ENCODE measurements at places on chromosomes 4 and X.

DNA sequence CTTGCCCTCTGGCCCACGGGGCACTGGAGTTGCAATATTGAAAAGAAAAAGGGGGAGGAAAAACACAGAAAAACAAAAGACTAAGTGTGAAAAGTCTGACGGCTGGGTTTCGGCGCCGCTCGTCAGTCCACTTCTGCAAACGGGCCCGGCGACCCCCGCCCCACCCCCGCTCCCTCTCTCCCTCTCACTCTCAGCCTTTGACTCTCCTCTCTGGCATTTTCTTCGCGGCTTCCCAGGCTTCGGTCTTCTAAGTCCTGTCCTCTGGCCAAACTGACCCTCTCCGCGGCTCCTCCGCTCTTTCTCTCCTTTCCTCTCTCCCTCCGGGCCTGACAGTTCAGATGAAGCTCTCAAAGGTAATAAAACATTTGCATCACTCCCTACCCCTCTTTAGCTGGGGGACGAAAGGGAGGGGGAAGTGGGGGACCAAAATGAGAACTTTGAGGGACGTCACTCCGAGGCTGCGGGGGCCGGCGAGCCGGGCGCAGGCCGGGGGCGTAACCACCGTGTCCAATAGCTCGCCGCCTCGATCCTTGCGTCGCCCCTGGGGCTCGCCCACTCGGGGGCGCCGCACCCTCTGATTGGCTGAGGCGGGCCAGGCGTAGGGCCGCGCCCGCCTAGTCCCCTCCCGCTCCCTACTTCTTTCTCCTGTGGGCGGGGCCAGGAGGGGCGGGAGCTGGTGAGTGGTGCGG lies at the start of gene NKX6-1:
Gene NKX6-1 (minus strand): TSS at position 358 of the 689 bp plus-strand sequence. CDS start 1,064 bp downstream, outside the sequence.
- DNase-seq: peak; percentile 26

DNA sequence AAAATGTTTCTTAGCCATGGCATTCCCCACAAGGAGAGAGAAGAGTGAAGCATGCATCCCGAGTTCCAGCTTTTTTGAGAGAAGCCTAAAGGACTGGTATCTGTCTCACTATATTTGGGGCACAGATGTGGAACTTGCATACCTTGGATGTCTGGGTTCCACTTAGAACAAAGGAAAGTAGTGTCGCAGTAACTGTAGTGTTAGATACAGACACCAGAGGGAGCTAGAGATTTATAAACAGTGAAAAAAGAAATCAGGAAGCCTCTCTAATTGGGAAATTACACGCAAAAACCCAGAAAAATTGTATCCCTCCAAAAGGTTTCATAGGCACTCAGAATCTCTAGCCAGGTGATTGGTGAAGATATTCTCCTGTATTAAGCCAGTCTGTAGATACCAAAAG lies 34.4 kb downstream of the AGTR2 start:
- peak; percentile 1 for DNase-seq

DNA sequence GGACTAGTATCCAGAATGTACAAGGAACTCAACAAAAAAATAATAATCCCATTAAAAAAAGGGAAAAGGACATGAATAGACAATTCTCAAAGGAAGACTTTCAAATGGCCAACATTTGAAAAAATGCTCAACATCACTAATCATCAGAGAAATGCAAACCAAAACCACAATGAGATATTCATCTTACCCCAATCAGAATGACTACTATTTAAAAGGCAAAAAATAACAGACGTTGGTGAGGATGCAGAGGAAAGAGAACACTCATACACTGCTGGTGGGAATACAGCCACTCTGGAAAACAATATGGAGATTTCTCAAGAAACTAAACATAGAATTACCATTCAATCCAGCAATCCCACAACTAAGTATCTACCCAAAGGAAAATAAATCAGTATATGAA lies 133.1 kb downstream of the KDR start:
- DNase-seq: no peak

DNA sequence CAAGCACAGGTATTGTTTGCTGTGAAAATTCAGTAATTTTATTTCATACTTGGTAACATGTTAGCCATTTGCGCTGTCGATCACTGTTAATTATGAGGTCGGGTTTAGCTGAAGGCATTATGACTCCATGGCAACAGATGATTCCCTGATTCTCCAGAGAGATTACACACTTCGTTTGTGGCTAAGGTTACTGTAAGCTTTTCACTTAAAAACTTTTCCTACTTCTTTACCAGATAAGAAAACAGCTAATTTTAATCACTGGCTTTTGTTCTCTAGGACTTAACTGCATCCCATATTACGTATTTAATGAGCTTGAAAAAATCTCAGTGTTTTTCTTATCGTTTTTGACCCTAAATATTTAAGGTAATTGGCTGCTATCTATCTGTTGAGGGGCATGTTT lies 2.1 kb downstream of the GSTCD start:
- no peak for DNase-seq

- no peak for DNase-seq
Measured at GRCh38 chr4:28354880-28355656, 1494.4 kb downstream of the STIM2 start.

DNA sequence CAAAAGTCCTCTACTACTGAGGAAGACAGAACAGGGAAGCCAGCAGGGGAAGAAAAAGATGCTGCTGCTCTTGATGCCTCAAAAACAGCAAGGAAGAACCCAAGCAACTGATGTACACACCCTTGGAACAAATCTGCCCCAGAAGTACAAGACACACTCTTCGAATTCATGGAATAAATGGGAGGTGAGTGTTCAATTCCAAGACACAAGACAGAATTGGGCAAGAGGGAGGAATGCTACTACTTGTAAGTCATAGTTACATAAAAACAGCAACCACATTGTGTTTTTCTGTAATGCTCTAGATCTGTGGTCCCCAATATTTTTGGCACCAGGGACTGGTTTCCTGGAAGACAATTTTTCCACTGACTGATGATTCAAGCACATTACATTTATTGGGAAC lies 58.0 kb upstream of the H2AZ1 start:
- DNase-seq: no peak

GRCh38 chr4:159414305-159414704 lies 311.4 kb downstream of the RAPGEF2 start:
- no peak for DNase-seq

GRCh38 chr4:26402458-26402857 lies 81.6 kb downstream of the RBPJ start:
- DNase-seq: no peak

DNA sequence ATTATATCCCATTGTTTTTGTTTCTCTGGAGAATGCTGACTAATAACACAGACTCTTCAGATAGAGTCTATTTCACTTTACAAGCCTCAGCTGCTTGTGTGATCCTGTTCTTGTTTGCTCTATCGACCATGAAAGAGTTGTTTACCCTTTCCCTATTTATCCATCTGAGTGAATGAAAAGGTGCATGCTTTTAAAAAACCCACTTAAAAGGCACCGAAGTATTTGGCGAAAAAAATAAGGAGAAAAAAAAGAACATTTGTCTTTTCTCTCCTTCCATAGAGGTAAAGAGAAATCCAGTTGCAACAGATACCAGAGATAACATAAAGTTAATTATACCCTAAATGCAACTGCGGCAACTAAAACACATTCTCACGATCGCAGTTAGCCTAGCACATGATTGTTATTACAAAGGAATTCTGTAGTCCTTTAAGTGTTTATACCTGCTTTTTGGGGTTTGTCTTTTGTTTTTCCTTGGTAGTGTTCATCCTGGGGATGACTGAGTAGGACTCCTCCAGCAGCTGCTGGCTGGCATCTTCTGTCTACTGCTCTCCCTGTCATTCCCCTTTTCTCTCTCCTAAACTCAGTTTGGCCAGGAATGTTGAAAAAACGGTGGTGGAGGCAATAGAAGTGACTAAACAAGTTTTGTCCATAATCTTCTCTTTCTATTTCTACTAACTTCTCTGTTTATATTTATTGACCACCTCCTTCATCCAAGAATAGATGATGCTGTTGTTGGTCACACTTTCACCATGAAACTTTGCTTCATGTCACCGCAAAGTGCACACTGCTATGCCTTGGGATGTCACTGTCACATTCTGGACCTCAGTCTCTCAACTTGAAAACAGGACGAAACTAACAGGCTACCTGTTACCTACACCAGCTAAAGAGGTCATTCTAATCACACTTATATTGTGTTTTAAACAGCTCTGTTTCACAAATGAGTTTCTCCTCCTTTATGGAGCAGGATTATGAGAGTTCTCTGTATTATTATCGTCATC lies 41.9 kb upstream of the FRAS1 start:
- no peak for DNase-seq

DNA sequence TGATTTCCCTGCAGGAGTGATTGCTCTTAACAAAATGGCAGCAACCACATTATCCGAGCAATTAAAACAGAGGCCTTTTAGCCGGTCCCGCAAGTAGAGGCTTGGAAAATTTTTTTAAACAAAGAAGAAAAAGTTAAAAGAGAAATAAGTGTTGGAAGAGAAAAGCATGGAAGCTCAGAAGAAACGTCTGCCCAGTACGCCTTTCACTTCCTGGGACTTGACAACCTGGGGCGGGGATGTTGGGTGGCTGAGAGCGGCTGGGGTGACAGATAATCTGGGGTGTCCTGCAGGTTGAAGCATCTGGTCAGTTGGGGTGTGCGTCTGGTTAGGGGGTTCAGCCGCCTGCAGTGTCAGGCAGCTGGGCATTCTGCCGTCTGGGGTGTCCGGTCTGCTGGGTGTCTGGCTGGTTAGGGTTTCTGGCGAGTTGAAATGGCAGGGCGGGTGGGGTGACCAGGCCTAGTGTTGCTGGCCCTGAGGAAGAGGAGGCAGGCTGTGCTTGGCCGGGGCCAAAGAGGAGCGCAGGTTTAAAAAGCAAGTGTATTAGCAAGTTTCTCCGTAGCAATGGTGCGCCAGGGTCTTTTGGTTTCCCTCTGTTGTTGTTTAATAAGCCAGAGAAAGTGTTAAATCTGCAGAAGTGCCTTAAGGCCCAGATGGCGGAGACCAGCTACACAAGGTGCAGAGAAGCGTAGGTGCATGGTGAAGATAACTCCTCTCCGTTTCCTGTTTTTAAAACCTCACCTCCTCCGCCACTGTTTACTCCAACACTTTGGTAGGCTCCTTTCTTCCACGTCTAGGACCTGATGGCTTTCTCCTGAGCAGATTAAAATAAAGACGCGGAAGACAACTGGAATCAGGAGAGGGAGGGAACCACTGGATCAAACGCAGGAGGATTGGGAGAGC lies 5.6 kb downstream of the HAND2 start:
- no peak for DNase-seq

GRCh38 chrX:103949506-103949905 lies 12.9 kb upstream of the TMSB15B start:
- DNase-seq: no peak

GRCh38 chr4:76435528-76436319 lies 695 bp downstream of the SHROOM3 start:
- DNase-seq: no peak

GRCh38 chr4:7661846-7662506 lies 227.2 kb upstream of the PSAPL1 start:
- no peak for DNase-seq

- no peak for DNase-seq
Measured at GRCh38 chr4:7627251-7628250, 192.8 kb upstream of the PSAPL1 start.

- no peak for DNase-seq
Measured at GRCh38 chr4:17265139-17265538, 246.8 kb downstream of the QDPR start.

DNA sequence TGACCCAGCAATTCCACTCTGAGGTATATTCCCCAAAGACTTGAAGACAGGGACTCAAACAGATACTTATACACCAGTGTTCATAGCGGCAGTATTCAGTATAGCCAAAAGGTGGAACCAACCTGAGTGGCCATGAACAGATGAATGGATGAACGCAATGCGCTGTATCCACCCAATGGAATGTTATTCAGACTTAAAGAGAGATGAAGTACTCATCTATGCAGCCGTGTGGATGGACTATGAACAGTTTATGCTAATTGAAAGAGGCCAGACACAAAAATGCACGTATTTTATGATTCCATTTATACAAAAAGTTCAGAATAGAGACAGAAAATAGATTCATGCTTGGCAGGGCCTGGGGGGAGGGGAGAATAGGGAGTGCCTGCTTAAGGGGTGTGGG lies 26.3 kb downstream of the PRPS2 start:
- no peak for DNase-seq

- DNase-seq: no peak
Measured at GRCh38 chr4:155353923-155354540, 22.7 kb downstream of the MAP9 start.

GRCh38 chr4:163666332-163666873 lies 171.9 kb downstream of the TMA16 start:
- DNase-seq: no peak

DNA sequence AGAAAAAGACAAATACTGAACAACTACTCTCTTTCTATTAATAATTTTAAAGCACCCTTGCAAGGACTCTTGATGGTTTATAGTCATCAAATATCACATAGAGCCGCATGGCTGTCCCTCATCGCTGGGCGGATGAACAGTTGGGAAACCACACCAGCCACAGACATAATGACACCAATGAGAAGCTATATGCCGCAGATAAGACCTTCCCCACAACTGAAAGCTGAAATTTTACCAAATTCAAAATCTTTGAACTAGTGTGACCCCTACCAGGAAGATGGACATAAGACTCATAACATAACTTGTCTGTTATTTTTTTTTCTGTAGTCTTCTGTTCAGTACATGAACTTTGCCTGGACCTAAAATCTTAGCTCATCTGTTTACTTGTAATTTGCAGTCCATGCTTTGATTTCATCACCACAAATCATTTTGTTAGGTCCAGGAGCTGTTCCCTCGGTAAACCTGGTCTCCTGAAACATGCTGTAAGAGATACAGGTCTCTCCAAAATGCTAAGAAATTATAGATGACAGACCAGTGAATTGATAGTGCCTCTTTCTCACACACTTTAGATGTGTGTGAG lies 157.3 kb upstream of the RAPGEF2 start:
- no peak for DNase-seq

DNA sequence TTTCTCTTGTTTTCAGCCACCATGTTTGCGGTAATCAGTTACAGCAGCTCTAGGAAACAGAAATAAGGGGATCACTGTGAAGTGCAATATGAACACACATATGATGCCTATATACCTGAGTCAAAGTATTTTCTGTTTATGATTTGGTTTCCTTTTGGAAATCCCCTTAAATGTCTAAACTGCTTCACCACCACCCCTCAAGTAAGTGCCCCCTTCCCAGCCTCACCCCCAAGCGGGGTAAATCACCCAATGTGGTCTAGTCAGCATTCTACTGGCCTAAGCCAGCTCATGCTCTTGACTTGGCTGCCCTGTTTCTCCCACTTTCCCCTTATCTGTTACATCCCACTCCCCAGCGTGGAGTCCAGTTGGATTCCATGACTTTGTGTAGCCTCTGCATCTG lies 176.5 kb downstream of the QDPR start:
- DNase-seq: no peak

- no peak for DNase-seq
Measured at GRCh38 chr4:115780268-115780667, 666.8 kb upstream of the NDST4 start.

DNA sequence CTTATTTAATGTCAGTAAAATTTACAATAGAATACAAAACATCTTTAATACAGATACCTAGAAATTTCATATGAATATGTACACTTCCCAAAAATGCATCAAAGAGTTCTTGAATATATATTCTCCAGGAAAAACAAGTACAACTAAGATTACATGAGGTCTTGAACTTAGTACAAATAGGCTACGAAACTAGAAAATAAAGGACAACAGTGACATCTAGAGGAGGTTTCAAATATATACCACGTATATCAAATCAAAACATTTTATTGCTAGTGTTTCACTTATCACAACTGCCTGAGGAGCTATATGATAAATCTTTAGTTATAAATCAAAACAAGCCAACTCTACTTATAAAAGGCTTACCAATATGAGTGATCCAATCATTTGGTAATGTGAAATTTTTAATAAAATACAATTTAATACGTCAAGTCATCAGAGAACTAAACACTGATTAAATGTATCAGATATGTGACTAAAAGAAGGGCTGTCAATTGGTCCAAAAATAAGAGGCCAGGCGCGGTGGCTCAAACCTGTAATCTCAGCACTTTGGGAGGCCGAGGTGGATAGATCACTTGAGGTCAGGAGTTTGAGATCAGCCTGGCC lies 36.6 kb downstream of the ANAPC10 start:
- DNase-seq: peak; percentile 16
